ENCODE measurements at places on chromosomes 3 and 15.
A peak's percentile ranks its signal among the peaks of the same experiment; 100 is the strongest.

DNA sequence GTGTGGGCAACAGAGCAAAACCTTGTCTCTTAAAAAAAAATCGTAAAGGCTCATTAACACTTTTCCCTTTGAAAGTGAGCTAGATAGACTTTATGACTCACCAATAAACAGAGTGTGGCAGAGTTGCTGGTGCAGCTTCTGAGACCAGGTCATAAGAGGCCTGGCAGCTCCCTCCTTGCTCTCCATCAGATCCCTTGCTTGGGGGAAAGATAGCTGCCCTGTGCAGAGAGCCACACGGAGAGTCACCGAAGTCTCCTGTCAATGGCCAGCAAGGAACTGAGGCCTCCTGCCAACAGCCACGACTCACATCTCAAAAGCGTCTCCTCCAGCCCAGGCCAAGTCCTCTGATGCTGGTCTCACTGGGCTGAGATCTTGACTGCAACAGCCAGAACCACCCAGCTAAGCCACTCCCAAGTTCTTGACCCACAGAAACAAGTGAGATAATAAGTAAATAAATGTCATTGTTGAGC, 8.7 kb upstream of the GP9 start:
- peak; percentile 66 for DNase-seq

DNA sequence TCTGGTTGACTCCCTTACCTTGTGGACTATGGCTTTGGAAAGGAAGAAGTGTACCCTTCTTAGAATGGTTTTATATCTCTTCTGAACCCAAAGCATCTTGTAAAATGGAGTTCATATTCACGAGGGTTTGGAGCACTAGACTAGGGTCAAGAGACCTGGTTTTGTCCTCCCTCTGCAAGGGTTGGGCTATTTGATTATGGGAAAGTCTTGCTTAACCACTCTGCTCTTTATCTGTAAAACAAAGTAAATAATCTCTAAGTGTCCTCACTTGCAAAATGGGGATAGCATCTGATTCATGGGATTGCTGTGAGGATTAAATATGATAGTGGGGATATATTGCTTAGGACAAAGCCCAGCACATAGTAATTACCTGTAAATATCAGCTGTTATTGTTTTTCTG, 17.9 kb upstream of the SLC2A2 start:
- no peak for DNase-seq

DNA sequence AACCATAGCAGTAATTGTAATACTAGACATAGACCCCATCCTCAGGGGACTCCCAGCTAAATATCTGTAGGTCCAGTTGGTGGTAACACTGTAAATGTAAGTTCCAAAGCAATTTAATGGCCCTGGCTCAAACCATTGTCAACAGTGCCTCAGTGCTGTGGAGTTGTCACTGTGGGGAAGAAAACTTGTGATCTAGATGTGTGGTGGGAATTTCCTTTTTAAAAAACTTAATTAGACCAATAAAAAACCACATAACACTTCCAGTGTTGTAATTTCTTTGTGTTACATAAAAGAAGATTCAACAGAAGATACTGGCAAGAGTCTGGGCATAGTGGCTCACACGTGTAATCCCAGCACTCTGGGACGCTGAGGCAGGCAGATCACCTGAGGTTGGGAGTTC, 138.6 kb upstream of the UMPS start:
- no peak for DNase-seq

GRCh38 chr3:82274897-82275296, 513.5 kb upstream of the GBE1 start:
- no peak for DNase-seq

- DNase-seq: no peak
These were observed 30.7 kb upstream of the CSTA start for GRCh38 chr3:122294359-122294758.

DNA sequence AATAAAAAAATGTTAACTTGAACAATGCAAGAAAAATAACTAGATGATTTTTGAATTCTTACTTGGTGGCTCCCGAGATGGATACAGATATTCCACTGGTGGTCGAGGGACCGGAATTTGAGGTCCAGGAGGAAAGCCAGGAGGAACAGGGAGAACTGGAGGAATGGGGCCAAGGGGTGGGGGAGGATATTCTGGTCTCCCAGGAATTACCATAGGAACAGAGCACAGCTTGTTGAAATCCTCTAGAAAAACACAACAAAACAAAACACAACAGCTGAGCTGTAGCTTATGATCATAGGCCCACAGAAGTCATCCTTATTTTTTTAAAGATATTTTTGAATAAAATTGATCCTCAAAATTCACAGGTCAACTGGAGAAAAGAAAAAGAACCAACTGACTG, 129.4 kb downstream of the FBN1 start:
- DNase-seq: no peak

- no peak for DNase-seq
These were observed 868.6 kb downstream of the TBL1XR1 start for GRCh38 chr3:176328666-176329065.

GRCh38 chr3:192959773-192960172, 42.1 kb upstream of the MB21D2 start:
- no peak for DNase-seq

- no peak for DNase-seq
These were observed 298.5 kb upstream of the PPP2R3A start for GRCh38 chr3:135667061-135667460.

GRCh38 chr3:7074217-7074616, 213.3 kb downstream of the GRM7 start:
- no peak for DNase-seq

DNA sequence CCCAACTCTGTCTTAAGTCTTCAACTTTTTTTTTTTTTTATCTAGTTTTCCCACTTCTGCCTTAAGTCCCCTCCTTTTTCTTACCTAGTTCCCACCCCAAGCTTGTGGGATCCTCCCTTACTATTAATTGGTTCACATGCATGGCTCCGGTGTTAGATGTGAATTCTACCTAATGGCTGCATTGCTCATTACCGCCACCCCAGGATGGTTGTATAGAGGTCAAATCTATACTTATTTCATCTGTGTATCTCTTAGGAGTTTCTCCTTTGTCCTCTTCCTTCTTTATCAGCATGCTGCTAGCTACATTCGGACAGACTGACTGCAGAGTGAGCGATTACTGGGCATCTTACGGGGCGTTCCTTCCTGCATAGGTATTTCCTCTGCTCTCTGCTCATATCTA, 605.7 kb upstream of the GRM7 start:
- no peak for DNase-seq

- no peak for DNase-seq
These were observed 88.8 kb downstream of the SENP7 start for GRCh38 chr3:101423984-101424888.

- DNase-seq: no peak
These were observed 20.9 kb downstream of the IL12A start for GRCh38 chr3:160009525-160009924.

GRCh38 chr15:73660455-73660854, 23.7 kb upstream of the CD276 start:
- DNase-seq: no peak

DNA sequence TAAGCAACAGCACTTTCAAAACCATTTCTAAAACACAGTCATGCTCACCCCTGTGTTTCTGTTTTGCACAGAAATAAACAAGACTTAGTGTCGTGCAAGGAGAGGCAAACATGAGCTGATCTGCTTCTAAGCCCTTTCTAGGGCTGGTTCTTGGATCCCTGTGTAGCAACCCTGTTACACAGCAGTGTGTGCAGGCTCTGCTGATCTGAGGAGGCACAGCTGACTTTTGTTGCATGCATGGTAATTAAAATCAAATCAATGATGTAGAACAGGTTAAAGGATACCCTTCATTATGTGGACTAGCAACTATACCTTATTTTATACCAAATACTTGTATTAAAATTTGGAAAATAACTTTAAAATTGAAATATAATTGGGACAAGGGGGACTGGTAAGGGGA, 234.8 kb downstream of the PDZRN3 start:
- no peak for DNase-seq

GRCh38 chr3:73148206-73148605, 86.7 kb downstream of the EBLN2 start:
- DNase-seq: no peak

DNA sequence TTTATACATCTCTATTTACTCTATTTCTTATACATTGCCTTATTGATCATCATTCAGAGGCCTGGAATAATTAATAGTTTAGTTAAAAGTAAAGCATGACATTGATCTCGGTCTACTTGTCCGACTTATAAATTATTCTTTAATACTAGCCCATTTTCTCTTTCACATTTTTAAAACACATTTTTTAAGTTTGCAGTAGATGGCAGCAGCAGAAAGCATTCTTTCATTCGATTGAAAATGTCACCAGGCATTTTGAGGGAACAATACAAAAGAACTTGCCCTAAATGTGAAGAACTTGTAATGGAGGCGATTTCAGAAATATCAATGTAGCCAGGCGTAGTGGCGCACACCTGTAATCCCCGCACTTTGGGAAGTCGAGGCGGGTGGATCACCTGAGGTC, 15.5 kb upstream of the MAP3K13 start:
- no peak for DNase-seq

DNA sequence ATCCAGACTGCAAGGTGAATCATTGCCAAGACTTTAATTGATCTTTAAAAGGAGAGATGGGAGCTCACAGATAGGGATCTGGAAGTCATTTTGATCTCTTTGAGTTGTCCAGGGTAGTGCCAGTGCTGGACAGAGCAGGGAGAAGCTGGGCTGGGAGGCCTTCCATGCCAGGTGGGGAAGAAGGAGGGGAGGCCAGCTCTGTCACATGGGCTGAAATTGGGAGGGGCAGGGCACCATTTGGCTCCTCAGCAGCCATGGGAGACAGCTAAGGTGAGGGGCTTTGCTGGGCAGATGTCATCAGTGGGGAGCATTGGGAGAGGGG, 23.4 kb downstream of the SMAD6 start:
- no peak for DNase-seq

DNA sequence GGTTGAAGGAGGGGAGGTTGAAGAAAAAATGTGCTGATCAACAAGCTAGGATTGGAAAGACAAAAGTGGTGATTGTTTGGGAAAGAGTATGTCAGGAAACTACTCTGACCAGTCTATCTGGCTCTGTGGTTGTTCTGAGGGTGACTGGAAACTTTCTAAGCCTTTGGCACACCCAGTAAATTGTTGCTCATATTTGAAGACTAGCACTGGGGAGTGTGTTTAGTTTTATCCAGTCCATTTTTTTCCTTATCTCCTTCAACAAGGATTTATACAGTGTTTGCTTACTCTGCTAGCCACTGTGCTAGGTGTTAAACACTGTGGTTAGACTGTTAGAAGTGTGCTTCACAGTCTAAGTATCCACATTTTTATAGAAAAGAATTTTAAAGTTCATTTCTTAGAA, 28.8 kb downstream of the PPM1L start:
- no peak for DNase-seq

GRCh38 chr15:60340207-60340921, 57.4 kb downstream of the ANXA2 start:
- no peak for DNase-seq

DNA sequence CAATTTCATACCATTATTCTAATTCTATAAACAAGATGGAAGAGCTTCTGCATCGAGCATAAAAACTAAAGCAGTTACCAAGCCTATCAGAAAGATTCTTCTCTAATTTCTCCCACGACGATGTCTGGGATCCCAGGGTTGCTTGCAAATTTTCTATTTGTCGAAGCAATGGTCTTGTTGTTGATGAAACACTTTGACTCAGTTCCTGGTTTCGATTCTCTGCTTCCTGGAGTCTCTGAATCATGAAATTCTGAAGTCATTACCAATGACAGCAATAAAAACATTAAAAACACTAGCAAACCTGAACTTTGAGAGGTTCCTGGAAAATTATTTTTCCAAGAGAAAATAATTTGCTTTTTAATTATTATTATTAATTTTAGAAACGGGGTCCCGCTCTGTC, 18.7 kb downstream of the TMF1 start:
- DNase-seq: no peak

GRCh38 chr15:75693501-75694240, 19.0 kb downstream of the CSPG4 start:
- no peak for DNase-seq

DNA sequence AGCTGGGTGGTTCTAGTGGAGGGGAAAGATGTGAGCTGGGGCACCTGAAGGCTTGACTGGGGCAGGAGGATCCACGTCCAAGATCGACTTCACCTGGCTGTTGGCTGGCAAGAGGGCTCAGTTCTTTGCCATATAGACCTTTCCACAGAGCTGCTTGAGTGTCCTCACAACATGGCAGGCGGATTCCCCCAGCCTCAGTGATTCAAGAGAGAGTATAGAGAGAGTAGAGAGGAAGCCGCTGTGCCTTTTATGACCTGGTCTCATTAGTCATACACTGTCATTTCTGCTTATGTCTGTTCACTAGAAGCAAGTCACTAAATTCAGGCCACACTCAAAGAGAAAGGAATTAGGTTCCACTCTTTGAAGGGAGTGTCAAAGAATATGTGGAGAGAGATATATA, 101.6 kb downstream of the APBA2 start:
- no peak for DNase-seq

DNA sequence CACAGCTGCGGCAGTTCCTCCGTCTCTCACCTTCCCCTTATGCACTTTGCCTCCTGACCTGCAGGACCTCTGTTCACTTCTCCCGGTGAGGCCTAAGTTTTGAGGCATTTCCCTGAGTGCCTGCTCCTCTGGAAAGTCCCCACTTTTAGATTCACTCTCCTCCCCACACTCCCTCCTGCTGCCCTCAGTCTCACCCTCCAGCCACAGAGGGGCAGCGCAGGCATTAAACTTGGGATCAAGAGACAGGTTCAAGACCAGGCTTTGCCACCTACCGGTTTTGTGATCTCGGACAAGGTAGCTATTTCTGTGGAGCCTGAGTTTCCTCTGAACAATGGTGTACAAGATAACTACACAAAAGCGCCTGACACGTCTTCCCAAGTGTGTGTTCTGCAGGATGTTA, 19.4 kb downstream of the SLC6A11 start:
- DNase-seq: no peak

DNA sequence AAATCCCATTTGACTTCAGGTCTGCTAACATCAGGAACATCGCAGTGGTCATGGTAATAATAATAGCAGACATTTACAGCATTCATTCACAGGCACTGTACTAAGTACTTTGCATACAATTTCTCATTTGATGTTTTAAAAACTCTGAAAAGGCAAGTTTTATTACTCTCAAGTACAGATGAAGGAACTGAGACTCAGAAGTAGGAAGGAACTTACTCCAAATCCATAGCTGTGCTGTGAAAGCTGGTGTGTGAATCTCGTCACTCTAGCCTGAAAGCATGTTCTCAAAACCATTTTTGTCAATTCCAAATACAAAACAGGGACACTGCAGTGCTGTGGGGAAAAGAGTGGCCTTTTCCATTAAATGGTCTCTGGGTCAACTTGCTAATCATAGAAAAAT, 179.9 kb downstream of the FAM43A start:
- no peak for DNase-seq

DNA sequence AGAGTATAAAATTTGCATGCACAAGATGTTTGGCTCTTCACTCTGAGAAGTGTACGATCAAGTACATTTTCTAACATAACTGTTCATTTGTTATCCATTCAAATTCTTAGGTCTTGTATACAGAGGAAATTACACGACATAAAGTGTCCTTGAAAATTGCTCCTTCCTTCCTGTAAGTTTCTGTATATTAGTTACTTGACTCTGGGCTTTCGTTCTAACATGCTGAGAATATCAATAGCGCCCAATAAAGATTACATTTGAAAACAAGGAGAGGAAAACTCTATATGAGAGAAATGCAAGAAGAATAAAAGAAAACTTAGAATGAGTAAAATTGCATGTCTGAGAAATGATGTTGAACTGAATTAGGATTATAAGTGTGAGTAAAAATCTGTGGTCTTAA, 722.5 kb upstream of the CADM2 start:
- DNase-seq: no peak

Measured in Caki2 (cell line).